ENCODE measurements at places on chromosomes 11 and 22. TPM values are rescaled to one million over a fixed set of nuclear protein-coding genes. Genes with fewer than 3 reads are reported as not detected.

GPR83 gene
- total RNA-seq: not detected

SCO2 gene
- 3.5 TPM for total RNA-seq

C11orf98 gene
- 28.6 TPM for total RNA-seq

DLG2 gene
- 3.8 TPM for total RNA-seq

GLB1L3 gene
- total RNA-seq: not detected

ELFN2 gene
- not detected for total RNA-seq

CCDC15 gene
- 0.49 TPM for total RNA-seq

NELL1 gene
- total RNA-seq: not detected

KCNJ1 gene
- total RNA-seq: 1.1 TPM

OR56A4 gene
- total RNA-seq: not detected
